ENCODE measurements at places on chromosomes 2 and 18.

DNA sequence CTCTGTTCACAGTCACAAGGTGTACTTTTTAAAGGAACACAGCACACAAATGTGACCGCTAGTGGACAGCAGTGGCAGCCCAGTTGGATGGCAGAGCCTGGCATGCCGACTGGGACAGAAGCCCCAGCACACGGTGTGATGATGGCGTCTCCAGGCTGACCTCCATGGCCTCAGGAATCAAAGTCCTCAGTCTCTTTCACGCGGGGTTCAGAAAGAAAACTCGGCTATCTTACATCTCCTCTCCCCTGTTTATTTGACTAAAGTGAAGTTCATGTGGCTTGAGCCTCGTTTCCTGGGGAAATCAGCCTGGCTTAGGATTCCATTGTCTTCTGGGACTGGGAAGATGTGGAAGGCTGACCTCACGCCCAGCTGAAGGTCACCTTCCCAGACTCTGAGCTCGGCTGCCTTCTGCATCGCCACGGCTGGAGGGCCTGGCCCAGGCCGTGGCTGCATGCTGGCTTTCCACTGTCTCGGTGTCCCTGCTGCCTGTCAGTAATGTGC lies 56.1 kb downstream of the ASAP2 start:
- no peak for DNase-seq

DNA sequence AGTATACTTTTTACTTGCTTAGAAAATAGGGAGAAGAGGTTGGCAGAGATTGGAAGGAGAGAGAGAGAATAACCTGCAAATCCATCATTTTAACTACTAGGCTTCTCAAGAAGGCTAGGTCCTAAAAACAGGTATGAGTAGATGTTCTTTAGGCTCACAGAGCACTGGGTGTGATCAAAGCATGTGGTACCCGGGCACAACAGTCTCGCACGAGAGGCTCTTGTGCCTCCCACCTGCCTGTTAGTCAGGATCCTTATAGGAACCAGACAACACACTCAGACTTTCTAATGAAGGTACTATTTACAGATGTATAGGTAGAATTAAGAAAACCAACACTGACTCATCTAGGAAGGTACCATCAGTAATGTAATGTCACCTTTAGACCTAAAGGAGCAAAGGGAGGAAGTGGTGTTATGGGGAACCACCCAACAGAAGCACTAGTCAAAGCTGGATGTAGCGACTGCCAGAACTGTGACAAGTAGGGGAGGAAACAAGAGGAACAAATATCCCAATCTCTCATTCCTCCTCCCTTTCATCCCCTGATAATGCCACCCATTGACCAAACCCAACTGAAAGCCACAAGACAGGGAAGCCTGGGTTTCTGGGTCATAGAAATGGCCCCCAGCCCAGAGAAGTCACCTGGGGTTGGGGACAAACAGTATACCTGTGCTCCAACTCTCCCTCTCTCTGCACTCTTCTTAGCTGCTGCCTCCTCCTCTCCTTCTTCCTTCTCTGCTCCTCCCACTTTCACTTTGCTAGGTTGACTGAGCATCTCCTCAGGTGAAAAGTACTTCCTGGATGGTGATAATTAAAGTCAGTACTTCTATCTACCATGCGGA lies 16.0 kb upstream of the MARCHF4 start:
- no peak for DNase-seq

GRCh38 chr2:198053148-198053547 lies 248.8 kb downstream of the PLCL1 start:
- no peak for DNase-seq

GRCh38 chr2:28276076-28276618 lies 116.5 kb upstream of the FOSL2 start:
- peak; percentile 72 for DNase-seq

- no peak for DNase-seq
These were observed 29.9 kb downstream of the IL18R1 start for GRCh38 chr2:102385522-102385921.

GRCh38 chr18:76988031-76988826 lies 144.4 kb downstream of the MBP start:
- DNase-seq: no peak

- no peak for DNase-seq
These were observed 40.6 kb upstream of the MAP2 start for GRCh38 chr2:209383212-209383611.

GRCh38 chr18:42168907-42169306 lies 213.9 kb downstream of the PIK3C3 start:
- DNase-seq: no peak

DNA sequence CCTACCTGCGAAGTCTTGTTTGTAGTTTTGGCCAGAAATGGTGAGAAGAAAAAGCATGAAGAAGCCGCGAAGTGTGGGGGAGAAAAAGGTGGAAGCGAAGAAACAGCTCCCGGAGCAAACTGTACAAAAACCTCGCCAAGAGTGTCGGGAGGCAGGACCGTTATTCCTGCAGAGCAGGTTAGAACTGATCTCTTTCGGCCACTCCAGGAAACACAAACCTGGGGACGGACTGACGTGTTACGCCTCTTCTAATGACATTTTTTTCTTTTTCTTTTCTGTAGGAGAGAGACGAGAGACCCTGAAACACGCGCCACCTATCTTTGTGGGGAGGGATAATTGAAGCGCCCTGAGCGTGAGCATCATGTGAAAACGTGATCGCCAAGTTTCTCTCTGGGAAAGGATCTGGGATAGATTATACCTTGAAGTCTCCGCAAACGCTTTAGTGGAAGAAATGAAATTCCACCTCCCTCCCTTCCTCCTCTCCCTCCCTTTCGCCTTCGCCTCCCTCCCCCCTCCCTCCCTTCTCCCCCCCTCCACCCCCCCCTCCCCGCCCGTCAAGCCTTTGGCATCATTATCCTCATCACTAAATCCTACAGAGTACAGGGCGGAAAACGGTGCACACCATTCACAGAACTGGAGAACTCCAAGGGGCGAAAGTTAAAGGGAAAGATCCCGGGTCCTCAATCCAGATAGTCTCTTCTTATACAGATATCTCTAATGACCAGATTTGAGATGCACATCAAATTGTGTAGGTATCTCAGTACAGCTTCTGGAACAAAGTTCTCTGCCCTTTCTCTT lies at the start of gene ZEB2:
ZEB2 (minus strand) TSS at position 186 of the 798 bp plus-strand sequence. CDS start 2,769 bp downstream, outside the sequence.
- no peak for DNase-seq

DNA sequence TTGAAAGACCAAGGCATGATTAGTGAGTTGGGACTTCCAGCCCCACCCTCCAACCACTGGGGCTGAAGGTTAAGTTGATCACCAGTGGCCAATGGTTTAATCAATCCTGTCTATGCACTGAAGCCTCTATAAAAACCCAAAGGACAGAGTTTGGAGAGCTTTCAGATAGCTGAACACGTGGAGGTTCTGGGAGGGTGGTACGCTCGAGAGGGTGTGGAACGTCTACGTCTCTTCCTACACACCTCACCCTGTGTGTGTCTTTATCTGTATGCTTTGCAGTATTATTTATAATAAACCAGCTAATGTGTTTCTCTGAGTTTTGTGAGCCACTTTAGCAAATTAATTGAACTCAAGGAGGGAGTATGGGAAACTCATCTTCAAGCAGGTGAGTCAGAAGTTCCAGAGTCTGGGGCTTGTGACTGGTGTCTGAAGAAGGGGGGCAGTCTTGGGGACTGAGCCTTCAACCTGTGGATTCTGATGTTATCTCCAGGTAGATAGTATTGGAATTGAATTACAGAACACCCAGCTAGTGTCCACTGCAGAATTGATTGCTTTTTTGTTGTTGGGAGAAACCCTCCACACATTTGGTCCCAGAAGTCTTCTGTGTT lies 20.3 kb downstream of the ACTR3 start:
- DNase-seq: no peak

DNA sequence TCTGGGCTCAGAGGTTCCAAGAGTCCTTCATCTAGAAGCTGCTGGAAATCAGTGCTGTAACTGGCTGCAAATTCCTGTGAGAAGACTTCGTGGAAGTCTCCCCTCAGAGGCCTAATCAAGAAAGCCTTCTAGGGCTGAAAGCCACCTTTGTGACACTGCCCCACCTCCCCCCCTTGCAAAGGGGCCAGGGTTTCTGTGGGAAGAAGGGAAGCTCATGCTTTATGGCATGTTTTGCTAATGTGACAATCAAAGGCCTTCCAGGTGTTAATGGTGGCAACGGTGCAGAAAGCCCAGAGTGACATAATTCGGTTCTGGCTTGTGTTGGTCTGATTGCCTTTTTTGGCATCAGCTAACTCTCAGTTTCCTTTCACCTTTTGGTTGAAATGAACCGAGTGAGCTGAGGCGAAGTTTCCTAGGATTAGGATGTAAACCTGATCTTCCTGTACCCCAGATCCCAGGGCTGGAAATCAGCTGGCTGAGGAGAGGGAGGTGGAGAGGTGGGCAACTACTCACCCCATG lies 126.9 kb upstream of the TRIB2 start:
- DNase-seq: no peak

GRCh38 chr2:236793023-236794011 lies 223.7 kb downstream of the ACKR3 start:
- DNase-seq: no peak

- DNase-seq: no peak
These were observed 75.8 kb downstream of the DYNC1I2 start for GRCh38 chr2:171762879-171763573.

DNA sequence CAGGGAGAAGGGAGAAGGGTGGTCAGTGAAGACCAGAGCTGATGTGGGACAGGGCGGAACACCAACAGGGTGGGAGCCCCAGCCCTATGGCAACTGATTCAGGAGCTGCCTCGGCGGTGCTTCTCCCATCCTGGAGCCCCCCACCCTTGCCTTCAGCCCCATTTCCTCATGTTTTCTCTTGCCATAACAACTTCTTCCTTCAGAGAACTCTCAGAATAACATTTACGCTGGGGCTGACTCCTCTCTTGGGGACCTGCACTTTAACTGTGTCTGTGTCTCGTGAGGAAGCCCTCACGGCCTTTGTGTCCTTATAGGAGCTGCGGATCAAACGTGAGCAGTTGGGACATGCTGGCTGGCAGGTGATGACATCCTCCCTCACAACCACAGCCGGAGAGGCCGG lies 116.4 kb upstream of the SNTG2 start:
- DNase-seq: no peak

DNA sequence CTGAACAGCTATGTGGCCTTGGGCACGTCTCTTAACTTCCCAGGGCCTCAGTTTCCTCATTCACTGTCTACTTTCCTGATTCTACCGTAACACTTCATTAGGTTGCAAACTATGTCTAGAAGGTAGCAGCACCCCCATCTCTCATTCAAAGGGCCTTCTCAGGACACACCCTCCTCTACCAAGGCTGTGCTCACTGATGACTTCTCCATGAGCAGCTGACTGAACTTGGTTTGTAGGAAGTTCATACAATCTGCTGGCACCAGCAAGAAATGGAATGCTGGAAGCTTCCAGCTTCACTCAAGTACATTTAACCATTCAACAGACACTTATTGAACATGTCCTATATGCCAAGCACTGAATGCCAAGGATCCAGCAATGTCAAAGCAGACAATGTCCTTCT lies 250.8 kb upstream of the CTAGE1 start:
- no peak for DNase-seq

- peak; percentile 71 for DNase-seq
These were observed at the start of gene DCC for GRCh38 chr18:52339891-52340371. TSS of gene DCC (plus strand) at chr18:52340197. CDS start at chr18:52340788, 591 bp downstream.

DNA sequence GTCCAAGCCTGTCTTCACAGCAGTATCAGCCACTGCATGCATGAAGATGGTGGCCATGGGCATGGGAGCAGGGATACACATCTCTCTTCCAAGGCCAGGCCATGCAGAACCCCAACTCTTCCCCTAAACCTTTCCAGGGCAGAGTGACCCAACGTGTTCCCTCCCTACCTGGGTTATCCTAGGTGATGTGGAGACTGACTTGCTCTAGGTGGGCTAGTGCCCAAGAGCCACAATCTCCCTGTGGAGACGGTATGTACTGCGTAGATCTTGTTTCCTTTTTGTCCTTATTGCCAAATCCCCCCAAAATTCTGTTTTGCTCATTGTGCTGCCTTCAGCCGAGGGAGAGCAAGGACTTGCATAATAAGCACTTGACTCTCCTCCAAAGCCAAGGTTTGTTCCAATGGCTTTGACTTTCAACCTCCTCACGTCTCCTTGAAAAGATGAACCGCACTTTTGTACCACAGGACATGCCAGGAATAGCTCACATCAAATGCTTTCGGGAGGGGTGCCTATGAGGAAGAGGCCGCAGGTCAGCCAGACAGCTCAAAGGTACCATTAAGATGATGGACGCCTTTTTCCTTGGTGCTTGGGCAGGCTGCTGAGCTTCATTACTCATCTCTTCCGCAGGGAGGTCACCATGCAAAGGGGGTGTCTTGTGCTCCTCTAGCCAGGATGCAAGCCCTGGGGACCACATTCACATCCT lies 76.2 kb upstream of the GLI2 start:
- DNase-seq: no peak

- DNase-seq: no peak
These were observed 45.9 kb upstream of the TLK1 start for GRCh38 chr2:171206422-171207115.

DNA sequence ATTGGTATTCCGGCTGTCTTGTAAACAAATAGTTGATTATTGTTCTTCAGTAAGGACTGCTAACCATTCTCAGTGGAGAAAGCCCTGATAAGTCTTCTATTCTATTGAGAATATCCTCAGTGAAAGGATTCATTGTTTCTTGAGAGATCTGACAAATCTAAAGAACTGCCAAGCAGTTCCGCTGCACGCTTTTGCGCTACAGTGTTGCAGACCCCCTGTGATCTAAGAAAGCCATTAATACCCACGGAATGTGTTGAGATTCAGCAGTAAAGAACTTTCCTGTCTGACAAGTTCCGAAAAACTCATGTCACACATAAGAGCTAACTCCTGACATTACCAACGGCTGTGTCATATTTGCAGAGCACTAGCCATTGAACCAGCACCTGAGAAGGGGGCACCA lies 63.8 kb downstream of the ZNF236 start:
- DNase-seq: no peak

DNA sequence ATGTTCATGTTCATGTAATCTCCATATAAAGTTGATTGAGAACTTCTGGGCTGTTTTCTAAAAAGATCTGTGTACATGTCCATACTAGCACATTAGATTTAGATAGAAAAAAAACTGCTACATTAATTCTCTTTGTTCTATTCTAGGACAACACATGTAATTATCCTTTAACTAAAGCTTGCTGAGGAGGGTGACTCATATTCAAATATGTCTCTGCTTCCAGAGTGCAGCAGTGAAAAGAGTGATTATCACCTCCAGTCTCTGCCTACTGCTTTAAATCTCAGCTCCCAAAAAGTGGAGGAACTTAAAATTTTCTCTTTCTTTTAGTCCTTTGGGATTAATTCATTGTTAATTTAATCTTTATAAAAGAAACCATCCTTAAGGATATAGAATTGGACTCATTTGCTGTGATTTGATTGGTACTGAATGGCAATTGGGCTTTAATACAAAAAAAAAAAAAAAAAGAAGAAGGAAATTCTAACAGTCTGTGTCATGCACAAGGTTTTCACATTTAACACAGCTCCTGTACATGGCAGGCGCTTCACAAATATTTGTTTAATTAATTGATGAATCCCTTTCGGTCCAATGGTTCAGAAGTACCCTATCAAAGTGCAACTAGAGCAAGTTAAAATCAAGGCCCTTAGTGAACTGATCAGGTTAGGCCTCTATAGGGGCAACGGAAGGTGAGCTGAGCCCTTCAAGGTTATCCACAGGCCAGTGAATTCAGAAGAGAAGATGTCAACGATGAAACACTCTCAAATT lies 214.0 kb upstream of the KCNJ3 start:
- peak; percentile 4 for DNase-seq

All from hippocampal formation (tissue), 2 donors.